ENCODE measurements at places on chromosomes 3 and 15.

DNA sequence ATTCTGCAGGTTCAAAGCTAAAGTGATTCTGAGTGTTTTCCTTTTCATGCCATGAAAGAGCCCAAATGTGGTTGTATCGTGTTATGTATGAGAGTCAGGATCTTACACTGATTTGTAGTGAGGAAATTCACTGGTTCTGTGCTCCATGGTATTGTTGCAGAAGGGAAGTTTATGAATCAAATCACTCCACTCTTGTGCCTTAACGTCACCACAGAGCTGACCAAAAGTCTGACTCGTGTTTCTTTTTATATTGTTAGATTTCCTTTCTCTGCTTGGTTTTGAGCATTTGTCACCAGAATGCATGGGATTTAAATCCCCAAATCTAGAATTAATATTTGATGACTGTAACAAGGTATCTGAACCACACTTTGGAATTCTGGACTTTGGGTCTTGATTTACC lies 29.1 kb upstream of the SLC30A4 start:
- no peak for DNase-seq

DNA sequence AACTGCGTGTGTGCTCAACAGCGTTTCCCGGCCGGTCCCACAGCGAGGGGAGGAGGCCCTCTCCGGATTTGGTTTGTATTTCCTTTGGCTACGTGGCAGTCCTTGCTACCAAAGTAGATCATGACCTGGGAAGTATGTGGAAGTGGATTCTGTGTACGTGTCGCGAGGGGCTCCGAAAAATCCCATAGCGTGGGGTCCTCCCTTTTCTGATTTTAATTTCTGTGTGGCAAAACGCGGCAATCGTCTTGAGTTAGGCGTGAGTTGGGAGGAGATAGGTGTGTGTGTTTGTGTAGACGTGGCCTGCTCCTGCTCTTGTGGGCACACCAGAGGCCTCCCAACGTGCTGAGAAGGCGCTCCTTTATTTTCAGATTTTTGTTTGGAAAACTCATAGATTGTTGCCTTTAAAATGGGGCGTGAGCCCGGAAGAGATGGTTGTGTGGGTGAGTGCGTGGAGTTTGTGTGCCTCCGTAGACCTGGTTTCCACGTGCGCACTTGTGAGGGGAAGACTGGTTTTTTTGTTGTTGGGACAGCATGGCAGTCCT lies 1.2 kb downstream of the TRIM71 start:
- DNase-seq = no peak

- DNase-seq = no peak
Measured at GRCh38 chr15:48395521-48396011, 64.3 kb downstream of the DUT start.

GRCh38 chr15:90869140-90869541 lies 753 bp downstream of the FURIN start:
- DNase-seq = no peak

GRCh38 chr3:147301781-147302180 lies 104.6 kb downstream of the ZIC4 start:
- no peak for DNase-seq

- DNase-seq = no peak
Measured at GRCh38 chr15:68192117-68192516, 13.0 kb downstream of the CALML4 start.

GRCh38 chr3:182967218-182968204 lies 12.8 kb downstream of the DCUN1D1 start:
- DNase-seq = no peak

- no peak for DNase-seq
Measured at GRCh38 chr15:75641603-75642002, 1.6 kb upstream of the IMP3 start.

GRCh38 chr3:72523429-72524151 lies 324.7 kb downstream of the SHQ1 start:
- DNase-seq = no peak

DNA sequence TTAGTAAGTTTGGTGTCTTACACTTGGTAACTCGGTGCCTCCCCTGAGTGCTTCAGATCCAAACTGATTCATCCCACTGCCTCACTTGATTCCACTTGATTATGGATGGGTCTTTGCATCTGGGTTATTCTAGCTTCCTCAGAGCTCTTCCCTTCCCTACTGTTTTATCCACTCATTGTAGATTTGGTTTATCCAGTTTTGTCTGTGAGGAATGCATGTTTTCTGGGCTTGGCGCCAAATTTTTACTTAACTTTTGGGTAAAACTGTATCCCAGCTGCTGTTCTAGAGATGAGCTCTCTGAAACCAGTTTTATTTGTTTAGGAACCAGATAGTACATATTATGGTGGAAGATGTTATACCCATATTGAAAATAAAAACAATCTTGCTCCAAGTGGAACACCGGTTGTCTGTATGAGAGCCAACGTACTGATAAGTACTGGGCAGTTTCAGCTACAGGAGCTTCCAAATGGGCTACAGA lies 20.9 kb downstream of the RAD54L2 start:
- no peak for DNase-seq

DNA sequence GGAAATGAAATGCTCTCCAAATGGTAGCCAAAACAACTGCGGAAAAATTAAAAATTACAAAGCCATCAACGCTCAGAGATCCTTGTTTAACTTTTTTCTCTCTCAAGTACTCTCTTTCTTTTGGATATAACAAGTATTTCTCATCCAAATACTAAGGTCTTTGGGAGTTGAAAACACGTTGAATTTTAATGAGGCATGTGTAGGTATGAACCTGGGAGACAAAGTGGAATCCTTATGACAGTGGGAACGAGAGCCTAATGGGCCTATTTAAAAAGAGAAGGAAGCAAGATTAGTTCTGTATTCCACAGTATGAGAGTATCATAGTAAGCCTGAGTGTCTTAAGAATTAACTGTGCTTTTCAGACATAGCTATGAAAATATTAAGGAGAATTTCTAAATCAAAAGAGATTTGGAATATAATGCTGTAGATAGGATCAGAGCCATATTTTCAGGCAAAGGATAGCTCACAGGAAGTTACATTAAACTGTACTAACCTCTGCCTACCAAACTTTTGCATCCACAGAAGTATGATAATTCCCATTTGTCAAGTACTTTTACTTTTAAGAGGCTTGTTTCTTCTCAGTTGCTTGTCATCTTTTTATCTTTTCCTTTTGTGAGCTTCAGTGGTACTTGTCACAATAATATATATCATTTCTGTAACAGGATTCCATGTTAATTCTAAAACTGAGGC lies 759 bp downstream of the CD96 start:
- DNase-seq = no peak

- no peak for DNase-seq
Measured at GRCh38 chr3:124397088-124397487, 333.2 kb upstream of the UMPS start.

GRCh38 chr15:91291673-91292072 lies 191.6 kb downstream of the SV2B start:
- no peak for DNase-seq

DNA sequence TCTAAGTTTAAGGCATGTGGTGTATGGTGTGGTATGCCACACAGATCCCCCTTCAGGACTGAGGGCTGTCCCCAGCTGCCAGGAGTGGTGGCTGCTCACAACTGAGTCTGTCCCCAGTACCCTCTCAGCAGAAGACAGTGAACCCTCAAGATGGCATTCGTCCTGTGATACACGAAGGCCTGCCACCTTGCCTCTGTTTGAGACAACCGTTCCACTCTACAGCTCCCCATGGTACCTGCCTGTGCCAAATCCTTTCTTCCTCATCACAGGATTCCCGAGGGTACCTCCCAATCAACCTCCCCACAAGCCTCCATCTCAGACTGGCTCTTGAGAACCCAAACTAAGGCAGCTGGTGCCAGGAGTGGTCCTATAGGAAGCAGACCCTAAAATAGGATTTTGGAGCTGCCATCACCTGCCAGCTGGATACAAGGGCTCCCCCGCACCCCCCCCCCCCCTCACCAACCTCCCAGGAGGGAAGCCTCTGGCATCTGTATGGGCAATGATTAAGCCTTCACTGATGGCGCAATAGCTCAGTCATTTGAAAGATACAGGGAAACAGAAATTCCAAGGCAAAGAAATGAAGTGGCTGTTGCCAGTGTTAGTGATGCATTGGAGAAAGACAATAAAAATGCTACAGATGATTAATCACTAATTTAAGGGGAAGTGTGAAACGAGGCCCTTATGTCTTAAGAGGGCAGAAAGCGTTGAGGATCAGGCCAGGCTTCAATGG lies 230.0 kb upstream of the LYSMD4 start:
- DNase-seq = no peak

DNA sequence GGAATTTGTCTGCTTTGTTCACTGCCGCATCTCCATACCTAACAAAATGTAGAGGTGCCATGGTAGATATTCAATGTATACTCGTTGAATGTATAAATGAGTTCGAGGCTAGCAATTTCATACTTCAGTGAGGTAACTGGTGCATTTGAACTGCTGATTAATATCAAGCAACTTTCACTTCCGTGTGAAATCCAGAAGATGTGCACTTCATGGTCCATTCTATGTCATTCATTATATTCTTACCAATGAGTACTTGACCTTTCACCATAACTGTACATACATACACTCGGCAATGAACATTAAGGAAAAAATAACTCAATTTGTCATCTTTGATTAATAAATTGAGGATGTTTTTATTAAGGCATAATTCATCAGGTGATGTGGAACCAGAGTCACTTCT lies 598.5 kb downstream of the ZNF385D start:
- DNase-seq = no peak

GRCh38 chr15:74022706-74023470 lies 28.4 kb downstream of the PML start:
- DNase-seq = no peak

DNA sequence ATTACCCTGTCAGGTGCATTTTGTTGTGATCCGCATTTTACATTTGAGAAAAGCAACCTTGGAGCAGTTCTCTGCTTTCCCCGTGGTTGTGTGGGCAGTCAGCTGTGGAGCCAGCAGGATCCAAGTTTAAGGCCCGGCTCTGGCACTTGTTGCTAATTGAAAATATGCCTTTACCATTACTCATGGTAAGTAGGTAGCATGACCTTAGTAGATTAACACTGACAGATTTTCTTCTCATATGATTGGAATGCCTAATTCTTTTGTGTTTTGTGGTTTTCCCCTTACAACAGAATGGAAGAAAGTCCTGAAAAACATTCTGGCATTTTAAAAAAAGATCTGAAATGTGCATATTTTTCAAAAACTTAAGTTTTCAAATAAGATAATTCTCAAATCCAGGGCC lies 246.5 kb upstream of the LRRN1 start:
- DNase-seq = no peak

GRCh38 chr3:151452841-151453240 lies 8.0 kb downstream of the IGSF10 start:
- DNase-seq = no peak

- DNase-seq = no peak
Measured at GRCh38 chr3:128287216-128287615, 133.9 kb downstream of the EEFSEC start.

DNA sequence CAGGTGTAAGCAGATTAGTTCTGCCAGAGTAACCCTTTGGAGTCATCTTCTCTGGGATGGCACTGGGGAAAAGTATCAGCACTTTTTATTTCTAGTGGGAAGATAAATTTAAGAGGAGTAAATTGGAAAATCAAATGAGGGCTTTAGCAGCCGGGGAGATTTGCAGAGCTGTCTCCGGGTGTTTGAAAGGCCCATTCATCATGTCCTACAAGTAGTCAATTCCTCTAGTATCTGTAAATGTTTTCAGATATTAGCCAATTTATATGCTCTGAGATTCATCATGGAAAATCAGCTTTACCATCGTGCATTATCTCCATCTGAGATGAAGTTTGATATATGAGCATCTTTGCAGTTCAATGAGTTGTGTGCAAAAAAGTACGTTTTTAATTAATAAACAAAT lies 93.6 kb downstream of the CDIN1 start:
- DNase-seq = no peak

GRCh38 chr3:12999147-13000140 lies 73.8 kb downstream of the IQSEC1 start:
- no peak for DNase-seq

DNA sequence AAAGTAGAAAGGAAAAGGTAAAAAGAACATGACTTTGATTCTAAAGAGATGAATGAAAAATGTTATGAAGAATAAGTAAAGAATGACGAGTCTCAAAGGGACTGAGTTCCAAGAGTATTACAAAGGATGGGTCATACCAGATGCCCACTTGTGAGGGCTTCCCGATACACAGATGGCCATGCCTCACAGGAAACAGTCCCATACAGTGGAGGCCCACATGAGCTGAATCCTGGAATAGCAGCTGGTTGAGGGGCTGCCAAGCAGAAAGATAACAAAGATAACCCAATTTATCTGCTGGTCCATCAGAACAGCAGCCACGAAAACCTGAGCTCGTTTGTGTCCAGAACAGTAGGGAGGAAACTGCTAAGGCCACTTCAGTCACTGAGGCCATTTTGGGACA lies 3.7 kb downstream of the SSR3 start:
- DNase-seq = no peak

- no peak for DNase-seq
Measured at GRCh38 chr3:69319652-69320051, 66.2 kb downstream of the FRMD4B start.

DNA sequence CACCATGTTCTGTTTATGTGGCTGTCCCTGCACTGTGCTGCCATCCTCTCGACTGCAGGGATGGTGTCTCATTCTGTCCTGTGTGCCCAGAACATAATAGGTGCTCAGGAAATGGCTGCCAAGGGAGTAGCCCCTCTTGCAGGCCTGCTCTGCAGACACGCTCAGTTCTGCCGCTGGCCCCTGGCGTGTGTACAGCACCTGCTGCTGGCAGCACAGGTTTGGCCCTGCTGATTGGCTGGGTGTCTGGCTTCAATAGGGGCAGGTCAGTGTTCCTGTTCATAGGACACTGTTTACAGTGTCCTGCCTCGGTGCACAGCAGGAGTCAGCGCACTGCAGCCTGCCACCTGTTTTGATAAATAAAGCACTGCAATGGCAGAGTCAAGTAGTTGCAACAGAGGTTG lies 146.9 kb downstream of the DNAJB8 start:
- DNase-seq = no peak

GRCh38 chr3:114608293-114608692 lies 314.5 kb downstream of the TIGIT start:
- DNase-seq = no peak

- no peak for DNase-seq
Measured at GRCh38 chr3:130379274-130379673, 33.8 kb downstream of the COL6A5 start.

DNA sequence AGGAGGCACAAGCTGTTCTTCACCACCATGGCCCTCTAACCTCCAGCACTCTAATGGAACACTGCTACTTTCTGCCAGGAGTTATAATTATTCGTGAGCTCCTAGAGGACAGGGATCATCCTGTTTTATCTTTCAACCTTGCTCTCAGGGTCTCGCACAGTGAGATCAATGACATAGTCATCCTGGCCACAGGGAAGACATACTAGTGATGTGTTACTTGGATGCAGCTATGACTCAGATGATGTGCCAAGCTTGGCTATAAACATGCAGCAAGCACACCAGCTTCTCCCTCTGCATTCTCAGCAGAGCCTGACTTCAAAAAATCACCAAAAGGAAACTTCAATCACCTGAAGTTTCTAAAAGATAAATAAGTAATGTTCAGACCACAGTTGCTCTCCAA lies 203.8 kb upstream of the HES1 start:
- no peak for DNase-seq

Data from stimulated activated CD4-positive, alpha-beta T cell treated with anti-CD3 and anti-CD28 coated beads, TNF-alpha, amount 100 ng/mL, for 4 hours (primary cell).